Activated naive CD4-positive, alpha-beta T cell treated with anti-CD3 and anti-CD28 coated beads, Interleukin-2, amount 50 U/mL, for 72 hours (primary cell): ENCODE measurements at places on chromosomes 5 and 9.

DNA sequence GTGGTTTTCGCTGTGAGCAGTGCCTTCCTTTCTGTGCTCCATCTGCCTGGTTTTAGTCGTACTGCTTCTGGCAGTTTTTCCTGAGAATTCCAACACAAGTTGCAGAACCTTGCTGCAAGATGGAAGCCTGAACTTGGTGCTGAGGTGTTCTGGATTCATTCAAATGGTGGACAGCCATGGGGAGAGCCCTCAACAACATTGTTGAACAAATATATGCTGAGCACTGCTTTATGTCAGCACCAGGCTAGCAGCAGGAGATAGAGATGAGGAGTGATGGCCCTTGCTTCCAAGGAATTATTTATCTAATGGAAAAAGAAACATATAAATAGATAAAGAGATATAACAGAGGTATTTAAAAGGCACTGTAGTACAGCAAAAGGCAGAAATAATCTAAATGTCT, 7.3 kb upstream of the RPS6 start:
- DNase-seq, result no peak

DNA sequence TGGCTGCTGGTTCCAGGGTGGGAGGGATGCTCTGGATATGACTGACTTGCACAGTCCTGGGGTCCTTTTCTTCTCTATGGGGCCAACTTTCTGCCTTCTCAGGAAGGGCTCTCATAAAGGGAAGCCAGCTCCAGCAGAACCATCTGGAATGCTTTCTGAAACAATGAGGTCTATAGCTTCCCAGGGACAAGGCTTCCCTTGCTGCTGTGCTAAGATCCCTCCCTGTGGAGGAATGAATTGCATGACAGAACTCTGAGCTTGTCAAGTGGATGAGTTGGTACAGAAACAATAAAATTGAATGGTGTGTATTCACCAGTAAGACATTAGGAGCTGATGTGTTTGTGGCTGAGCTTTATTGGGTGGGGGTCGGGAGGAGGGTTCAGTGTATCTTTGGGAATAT, 19.8 kb downstream of the CKMT2 start:
- DNase-seq, result no peak

GRCh38 chr9:121735793-121736770, 84.6 kb downstream of the DAB2IP start:
- no peak for DNase-seq

DNA sequence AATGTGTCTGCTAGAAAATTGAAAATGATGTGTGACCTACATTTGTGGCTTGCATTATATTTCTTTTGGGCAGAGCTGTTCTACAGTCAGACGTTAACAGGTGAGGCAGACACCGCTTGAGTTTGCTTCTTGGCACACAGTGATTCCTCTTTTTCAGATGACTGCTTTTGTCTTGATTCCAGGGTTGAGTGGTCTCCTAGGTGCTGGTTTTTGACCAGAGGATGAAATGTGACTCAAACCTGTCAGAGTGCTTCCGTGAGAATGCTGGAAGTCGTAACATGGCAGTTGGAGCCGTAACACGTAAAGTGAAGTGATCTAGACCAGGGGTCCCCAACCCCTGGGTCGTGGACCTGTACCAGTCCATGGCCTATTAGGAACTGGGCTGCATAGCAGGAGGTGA, 28.3 kb upstream of the NDFIP1 start:
- no peak for DNase-seq

DNA sequence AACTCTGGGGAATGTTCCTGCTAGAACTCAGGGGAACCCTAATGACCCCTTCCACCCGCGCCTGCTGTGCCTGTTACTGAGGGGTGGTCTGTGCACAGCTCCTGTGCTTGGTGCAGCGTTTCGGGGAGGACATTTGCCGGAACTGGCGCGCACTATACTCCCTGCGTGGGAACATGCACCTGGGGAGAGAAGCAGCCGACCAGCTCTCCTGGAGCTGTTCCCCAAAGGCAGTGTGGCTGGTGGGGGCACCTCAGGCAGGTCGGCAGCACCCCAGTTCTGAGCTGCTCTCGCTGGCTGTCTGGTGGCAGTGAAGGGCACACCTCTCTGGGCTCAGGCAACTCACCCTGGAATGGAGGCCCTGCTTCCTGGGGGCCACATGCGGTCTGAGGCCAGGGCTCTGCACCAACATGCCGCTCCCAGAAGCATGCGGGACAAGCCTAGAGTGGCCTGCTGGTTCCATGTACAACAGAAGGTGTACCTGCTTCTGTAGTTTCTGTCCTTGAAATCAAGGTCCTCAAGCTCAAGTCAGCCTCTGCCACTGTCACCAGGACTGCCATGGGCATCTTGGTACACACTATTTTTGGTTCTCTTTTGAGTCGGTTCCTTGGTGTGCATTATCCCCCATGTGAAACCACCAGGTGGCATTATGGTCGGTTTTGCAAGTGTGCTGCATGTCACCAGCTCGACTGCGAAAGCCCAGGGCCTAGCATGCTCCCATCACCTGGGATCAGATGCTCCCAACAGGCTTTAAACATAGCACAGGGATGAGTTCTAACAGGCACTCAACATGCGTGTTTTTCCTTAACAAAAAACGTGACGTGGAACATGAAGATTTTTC, 7.8 kb upstream of the MRNIP start:
- no peak for DNase-seq

DNA sequence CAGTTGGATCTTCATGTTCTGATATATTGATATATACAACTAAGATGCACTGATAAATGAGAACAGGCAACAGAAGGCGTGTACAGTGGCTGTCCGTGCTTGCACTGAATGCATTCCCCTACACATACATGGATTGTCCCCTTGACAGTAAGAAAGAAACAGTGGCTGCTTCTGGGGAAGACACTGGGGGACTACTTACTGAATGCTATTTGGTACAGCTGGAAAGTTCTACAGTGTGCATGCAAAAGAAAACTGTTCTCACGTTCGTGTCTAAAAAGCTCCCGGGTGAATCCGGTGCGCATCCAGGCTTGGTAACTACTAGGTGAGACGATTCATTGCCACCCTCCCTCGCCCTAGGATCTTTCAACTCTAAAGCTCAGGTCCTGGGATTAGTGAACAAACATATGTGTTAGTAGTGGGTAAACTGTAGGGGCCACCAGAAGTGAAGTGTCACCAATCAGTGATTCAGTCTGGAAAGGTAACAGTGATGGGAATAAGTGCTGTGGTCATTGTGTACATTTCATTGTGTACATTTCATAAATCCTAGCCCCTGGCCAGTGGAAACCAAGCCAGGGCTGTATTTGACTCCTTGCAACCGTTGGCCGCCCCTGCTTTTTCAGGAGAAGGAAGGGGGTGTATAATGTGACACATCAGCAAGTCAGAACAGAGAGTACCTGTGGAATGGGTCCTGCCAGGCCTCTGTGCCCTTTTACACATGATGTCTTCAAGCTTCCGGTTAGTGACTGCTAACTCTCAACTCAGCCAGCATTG, 46.3 kb upstream of the BOD1 start:
- DNase-seq, result no peak

DNA sequence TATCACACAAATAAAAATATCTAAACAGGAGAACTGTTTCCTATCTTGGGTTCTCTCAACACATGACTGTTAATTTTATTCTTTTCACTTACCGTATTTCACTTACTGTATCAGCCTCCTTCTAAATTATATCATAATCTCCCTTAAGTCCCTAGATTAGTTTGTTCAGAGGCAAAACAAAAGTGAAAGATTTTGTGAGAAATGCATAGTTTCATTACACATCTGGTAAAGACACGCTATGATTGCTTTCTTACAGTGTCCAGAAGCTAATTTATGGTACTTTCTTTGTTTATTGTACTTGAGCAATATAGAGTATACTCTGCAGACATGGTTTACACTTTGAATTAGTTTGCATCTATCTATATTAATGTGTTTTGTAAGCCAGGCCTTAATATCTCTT, 159.7 kb upstream of the TLX3 start:
- DNase-seq, result no peak

GRCh38 chr5:68405784-68406743, 190.5 kb downstream of the PIK3R1 start:
- DNase-seq, result peak; percentile 27

GRCh38 chr5:62585751-62586150, 7.1 kb downstream of the LRRC70 start:
- no peak for DNase-seq

DNA sequence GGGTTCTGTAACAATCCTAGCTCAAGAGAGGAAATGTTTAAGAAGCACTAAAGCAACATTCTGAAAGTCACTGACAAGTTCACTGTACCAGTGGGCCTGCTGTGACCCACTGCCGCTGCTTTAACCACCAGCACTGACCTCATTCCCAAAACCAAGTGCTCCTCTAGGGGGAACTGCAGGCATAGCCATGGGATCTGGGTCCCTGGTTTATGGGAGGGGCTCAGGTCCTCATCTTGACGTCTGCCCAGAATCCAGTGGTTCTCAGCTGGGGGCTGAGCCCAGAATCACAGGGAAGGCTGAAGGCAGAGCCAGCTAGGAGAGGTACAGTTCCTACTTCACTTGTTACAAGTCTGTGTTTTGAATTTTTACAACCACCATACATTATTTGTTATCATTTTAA, 36.1 kb upstream of the SLC2A8 start:
- no peak for DNase-seq

DNA sequence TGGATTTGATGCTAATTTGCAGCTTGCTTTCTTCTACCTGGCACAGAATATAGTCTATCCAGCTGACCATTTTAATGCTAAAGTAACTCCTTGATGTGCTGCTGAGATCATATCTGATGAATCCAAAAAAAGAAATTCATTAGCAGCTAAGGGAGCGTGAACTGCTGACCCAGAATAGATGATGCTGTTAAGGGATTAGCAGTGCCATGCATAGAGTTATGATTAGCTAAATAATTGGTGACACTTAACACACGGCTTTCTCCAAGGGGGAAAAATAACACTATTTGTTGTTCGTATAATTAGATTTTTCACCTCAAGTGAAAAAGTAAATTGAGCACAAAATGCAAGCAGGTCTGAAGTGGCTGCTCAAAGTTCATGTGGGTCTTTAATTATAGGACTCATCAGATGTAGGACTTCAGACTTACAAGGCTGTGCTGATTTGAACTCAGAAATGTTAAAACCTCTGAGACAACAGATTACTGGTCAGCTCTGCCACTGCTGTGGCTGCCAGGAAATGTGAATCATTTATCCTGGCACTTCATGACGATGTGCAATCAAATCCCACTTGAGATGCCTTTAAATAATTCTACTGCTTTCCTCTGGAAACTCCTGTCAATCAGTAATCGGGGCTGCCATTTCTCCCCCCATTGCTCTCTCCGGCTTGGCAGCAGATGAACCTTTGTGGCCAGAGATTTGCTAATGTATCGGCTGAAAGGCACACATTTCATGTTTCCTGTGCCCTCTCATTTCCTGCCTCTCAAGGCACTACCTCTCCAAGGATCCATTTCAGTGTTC, 291.6 kb upstream of the C9orf72 start:
- DNase-seq, result no peak

GRCh38 chr5:2523180-2523579, 228.3 kb downstream of the IRX2 start:
- no peak for DNase-seq

DNA sequence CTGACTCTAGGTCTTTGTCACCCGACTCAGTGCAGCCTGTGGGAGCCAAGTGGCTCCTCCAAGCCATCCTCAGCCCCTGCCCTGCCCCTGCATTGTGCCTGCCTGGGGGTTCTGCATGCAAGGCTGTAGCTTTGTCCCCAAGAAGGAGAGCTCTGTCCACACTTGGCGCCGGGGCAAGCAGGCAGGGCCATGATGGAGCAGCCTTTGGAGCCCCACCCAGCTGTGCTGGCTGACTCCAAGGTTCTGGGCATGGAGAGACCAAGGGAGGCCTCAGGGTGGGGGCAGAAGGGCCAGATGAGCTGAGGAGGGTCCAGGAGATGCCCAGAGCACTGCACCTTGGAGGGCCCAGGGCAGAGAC, 226.2 kb downstream of the CACNA1B start:
- no peak for DNase-seq

DNA sequence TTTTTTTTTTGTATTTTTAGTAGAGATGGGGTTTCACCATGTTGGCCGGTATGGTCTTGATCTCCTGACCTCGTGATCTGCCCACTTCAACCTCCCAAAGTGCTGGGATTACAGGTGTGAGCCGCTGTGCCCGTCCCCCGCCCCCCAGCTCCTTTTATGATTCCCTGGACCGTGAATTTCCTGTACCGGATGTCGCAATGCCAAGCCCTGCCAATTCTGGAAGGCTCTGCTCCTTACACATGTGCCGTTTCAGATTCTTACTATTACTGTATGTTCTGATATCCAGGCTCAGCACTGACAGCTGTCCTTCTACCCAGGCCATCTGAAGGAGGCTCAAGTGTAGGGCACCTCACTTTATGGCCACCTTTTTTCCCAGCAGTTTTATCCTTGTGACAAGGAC, 100.1 kb downstream of the PLCXD3 start:
- DNase-seq, result no peak

- DNase-seq, result no peak
Observed at GRCh38 chr5:172906888-172907287, 52.3 kb upstream of the RPL26L1 start.

DNA sequence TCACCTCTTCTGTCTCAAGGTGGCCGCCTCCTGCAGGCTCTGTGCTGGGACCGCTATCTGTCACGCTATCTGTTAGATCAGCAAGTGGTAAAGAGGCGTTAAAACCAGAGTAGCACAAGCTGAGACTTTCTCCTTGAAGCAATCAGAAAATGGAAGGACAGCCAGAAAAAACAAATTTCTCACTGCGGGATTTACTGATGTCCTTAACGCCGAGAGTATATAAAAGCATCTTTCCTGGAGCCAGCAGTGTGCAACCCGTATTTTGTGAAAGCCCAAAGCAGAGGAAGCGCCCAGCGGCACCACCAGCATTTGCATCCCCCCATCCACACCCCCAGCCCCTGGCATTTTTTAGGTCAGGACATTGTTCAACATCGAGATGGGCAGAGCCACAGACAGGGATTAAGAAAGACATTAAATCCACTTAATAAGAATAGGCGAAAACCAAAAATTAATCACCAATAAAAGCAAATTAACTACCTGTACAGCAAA, 48.6 kb downstream of the DUSP1 start:
- no peak for DNase-seq

- DNase-seq, result no peak
Observed at GRCh38 chr9:94144394-94144793, 60.1 kb downstream of the PTPDC1 start.

GRCh38 chr9:96651626-96652025, 3.5 kb downstream of the PRXL2C start:
- DNase-seq, result no peak

GRCh38 chr9:112288029-112288428, 45.4 kb downstream of the PTBP3 start:
- no peak for DNase-seq

DNA sequence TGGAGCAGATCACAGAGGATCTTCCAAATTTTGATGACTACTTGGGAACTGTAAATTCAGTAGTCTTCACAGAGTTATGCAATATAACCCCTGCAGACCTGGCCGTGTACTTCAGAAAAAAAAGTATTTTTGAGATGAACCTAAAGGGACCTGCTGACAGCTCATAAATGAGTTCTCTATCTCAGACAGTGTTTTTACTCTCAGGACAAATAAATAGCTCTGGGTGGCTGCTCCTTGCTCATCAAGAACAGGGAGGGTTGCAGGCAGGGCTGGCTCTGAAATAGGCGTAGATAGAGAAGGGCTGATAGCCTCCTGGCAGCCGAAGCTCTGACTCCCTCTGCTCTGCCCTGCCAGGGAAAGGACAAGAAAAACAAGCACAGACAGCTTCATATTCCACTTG, 64.8 kb downstream of the PLAC8L1 start:
- no peak for DNase-seq

- no peak for DNase-seq
Observed at GRCh38 chr5:57770039-57770438, 287.4 kb upstream of the ACTBL2 start.

- DNase-seq, result no peak
Observed at GRCh38 chr5:89899559-89899958, 510.0 kb downstream of the CETN3 start.
